Stimulated activated CD8-positive, alpha-beta memory T cell treated with anti-CD3 and anti-CD28 coated beads, Interleukin-15, amount 100 ng/mL, for 1 hour (primary cell): ENCODE measurements at places on chromosomes 16 and 17.

- no peak for DNase-seq
Observed at GRCh38 chr17:36837195-36837938, 99.9 kb upstream of the LHX1 start.

GRCh38 chr16:86297391-86297790 lies 212.9 kb upstream of the FOXF1 start:
- DNase-seq: no peak

GRCh38 chr17:18161207-18162145 lies 22.2 kb upstream of the ALKBH5 start:
- no peak for DNase-seq

- no peak for DNase-seq
Observed at GRCh38 chr17:62653826-62654761, 26.6 kb downstream of the MRC2 start.

DNA sequence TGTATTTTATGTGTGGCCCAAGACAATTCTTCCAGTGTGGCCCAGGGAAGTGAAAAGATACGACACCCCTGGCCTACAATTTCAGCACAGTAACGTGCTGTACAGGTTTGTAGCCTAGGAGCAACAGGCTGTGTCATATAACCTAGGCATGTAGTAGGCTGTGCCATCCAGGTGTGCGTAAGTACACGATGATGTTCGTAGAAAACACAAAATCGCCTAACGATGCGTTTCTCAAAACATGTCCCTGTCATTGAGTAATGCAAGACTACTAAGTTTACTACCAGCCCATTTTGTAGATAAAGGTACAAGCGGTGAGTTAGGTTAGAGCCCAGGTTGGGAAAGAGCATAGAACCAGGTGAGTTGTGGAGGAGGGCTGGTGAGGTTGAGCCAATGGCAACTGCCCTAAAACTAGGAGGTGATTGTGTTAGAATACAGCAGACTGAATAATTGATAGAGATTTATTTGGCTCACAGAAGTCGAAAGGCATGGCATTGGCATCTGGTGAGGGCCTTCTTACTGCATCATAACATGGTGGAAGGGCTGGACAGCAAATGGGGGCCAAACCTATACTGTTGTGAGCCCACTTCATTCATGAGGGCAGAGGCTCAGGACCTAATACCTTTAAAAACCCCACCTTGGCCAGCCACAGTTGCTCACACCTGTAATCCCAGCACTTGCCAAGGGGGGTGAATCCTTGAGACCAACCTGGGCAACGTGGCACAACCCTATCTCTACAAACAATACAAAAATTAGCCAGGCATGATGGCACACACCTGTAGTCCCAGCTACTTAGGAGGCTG lies 4.2 kb downstream of the EIF1 start:
- DNase-seq: no peak

- no peak for DNase-seq
Observed at GRCh38 chr16:2596747-2597559, 59.1 kb downstream of the PDPK1 start.

DNA sequence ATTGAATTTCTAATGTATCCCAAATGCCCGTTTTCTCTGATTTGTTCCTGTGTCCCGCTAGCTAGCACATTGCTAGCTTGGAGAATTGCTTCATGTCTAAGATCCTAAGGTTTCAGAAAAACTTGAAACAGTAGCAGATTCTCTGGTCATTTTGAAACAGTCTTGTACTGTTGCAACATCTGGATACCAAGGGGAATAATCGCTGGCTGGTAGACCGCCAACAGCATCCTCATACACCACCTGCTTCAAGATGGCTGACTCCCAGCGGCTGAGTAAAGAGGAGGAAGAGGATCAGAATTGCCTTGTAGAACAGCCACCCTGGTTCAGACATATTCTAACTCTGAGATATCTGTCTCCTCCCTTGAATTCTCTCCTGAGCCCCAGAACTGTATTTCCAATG lies 226.7 kb upstream of the ELAC2 start:
- DNase-seq: no peak

- DNase-seq: no peak
Observed at GRCh38 chr16:53052519-53053501, at the start of gene CHD9NB. TSS of gene CHD9NB (minus strand) at chr16:53052897. CDS start at chr16:53044158, 8,739 bp downstream.

DNA sequence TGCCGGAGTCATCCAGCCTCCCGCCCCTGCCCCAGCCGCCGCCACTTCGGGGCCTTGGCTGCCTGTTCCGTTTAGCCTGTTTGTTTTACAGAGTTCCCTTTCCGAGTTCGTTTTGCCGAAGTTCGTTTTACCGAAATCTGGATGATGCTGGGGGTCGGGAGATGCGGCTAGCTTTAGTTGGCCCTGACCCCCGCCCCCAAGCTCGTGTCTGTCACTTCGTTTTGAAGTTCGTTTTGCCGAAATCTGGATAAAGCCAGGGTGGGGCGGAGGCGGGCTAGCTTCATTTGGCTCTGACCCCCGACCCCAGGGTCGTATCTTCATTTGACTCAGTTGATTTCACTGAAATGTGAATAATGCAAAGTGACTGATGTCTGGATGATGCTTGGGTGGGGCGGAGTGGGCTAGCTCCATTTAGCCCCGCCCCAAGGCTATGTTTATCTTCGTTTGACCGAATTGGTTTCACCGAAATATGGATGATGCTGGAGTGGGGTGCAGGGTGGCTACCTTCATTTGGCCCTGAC lies 591 bp downstream of the PSMD7 start:
- DNase-seq: no peak

GRCh38 chr16:53542283-53542682 lies 39.3 kb upstream of the AKTIP start:
- DNase-seq: no peak

DNA sequence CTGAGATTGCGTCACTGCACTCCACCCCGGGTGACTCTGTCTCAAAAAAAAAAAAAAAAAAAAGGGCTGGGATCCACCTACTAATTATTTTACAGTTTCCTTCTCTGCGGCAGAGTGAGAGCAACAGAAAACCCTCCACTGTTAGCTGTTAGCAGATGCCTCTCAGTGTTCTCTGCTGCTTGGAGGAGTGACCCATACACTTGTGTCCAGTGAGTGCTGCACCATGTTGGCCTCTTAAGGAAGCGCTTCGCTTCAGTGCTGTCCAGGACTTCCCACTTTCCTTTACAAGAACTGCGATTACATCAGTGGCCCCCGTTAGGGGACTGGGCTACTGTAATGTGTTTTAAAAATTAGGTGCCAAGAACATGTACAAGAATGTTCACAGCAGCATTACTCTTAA lies 18.4 kb upstream of the CLEC18B start:
- no peak for DNase-seq

DNA sequence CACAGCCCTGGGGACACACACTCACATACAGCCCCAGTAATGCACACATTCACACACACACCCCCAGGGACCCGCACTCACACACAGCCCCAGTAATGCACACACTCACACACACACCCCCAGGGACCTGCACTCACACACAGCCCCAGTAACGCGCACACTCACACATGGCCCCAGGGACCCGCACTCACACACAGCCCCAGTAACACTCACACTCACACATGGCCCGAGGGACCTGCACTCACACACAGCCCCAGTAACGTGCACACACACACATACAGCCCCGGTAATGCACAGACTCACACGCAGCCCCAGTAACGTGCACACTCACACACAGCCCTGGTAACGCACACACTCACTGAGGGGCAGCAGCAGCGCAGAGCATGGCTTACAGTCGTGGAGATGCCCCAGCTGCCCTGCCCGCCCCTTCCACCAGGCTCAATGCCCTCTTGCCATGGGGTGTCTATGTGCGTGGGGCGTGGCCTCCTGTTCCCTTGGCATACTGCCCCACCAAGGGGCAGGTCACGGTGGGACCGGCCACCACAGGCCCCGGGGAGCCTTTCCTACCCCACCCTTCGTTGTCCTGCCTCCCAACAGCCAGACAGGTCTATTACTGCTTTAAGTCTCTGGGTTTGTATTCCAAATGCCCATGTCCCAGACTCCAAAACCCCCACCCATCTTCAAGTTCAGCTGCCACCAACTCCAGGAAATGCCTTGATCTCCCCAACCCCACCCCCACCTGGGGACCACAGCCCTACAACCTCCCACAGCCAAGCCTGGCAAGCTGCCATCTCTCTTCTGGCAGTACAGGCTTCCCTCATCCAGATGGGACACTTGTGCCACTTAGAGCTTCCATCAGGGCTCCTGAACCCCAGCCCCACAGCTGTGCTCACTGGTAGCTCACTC lies 2.7 kb downstream of the CCDC102A start:
- no peak for DNase-seq

DNA sequence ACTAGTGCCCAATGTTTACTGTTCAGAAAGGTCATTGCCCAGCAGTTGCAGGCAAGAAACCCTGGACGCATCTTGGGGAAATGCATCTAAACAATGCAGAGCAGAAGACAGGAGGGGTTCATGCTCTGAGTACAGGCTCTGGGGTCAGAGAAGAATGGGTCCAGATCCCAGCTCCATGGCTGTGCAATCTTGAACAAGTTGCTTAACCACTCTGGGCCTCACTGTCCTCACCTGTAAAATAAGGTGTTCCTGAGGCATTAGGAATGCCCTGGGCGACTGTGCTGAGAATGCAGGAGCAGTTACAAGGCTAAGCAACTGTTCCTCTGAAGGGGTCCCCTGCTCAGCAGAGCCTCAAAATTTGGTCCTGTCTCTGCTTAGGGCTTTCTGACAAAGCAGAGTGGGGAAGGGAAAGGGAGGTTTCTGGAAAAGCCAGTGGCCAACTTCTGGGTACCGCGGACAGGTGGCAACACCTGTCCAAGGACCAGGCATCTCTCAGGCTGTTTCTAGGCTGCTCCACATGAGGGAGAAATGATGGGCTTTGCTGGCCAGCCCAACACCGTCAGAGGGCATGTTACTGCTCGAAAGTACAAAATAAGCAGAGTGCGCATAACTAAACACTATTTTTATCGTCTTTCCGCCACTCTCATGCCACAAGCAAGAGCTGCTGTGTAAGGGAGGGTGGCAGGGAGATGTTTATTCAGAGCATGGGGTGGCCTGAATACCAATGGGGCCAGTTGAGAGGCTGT lies 176.8 kb downstream of the XYLT1 start:
- no peak for DNase-seq

DNA sequence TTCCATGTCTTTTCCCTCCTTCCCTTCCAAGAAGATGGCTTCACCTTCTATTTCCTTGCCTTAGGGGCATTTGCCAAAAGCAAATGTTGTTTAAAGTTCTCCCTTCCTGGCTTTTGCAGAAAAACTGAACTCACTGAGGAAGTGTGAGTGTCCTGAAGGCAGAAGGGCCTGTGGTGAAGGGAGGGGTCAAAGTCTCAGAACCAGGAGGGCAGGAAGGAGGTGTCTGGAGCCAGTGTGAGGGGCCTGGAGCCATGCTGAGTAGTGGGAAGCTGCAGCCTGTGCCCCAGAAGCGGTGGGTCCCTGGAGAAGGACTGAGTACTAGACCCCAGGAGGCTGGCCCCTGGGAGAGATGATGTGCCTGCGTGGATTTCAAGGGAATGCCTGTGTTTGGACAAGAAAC lies 23.8 kb upstream of the SUPT4H1 start:
- DNase-seq: no peak
